ENCODE measurements at places on chromosomes 1 and 21. TPM values are rescaled to one million over a fixed set of nuclear protein-coding genes. Genes with fewer than 3 reads are reported as not detected.

Gene ATP1A4
- 1.2 TPM for polyA plus RNA-seq

GRCh38 chr1:46133181-46133658, 791 bp upstream of the PIK3R3 start:
- no peak for DNase-seq

- DNase-seq: no peak
Observed at GRCh38 chr21:40847951-40848350, 993 bp upstream of the DSCAM start.

- DNase-seq: no peak
Observed at GRCh38 chr1:26696654-26697430, 1.0 kb downstream of the ARID1A start.

- DNase-seq: no peak
Observed at GRCh38 chr1:42184616-42185015, 20.1 kb upstream of the GUCA2A start.

Gene ACOT11
- 6.7 TPM for polyA plus RNA-seq

DNA sequence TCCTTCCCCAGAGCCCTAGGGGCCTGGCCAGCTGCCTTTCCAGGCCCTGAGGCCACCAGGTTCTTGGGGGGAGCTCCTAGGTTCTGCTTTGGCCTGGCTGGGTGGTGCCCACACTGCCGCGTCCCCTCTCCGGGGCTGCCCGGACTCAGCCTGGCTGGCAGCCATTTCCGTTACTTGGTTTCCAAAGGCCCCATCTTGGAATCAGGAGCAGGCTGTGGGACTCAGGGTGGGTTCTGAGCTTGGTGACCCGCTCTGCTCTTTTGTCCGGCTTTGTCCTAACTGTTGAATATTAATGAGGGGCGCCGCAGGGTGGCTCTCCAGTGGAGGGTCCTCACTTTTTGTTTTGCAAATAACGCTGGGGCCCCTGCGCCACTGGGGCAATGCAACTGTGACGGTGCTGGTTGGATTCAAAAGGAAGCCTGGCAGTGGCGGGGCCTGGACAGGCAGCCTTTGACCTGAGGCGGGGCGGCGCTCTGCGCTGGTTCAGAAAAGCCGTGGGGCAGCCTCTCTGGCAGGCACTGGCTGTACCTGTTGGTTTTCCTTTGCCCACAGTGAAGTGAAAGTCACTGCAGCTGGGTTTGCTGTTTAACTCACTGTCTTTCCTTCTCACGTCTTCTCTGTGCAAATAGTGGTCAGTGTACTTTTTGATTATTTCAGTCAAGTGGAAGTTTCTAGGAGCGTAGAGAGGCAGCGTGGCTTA, 20.2 kb downstream of the SKI start:
- no peak for DNase-seq

Data from muscle of back (tissue), 13 donors.